ENCODE measurements at places on chromosomes 11 and 22.

DNA sequence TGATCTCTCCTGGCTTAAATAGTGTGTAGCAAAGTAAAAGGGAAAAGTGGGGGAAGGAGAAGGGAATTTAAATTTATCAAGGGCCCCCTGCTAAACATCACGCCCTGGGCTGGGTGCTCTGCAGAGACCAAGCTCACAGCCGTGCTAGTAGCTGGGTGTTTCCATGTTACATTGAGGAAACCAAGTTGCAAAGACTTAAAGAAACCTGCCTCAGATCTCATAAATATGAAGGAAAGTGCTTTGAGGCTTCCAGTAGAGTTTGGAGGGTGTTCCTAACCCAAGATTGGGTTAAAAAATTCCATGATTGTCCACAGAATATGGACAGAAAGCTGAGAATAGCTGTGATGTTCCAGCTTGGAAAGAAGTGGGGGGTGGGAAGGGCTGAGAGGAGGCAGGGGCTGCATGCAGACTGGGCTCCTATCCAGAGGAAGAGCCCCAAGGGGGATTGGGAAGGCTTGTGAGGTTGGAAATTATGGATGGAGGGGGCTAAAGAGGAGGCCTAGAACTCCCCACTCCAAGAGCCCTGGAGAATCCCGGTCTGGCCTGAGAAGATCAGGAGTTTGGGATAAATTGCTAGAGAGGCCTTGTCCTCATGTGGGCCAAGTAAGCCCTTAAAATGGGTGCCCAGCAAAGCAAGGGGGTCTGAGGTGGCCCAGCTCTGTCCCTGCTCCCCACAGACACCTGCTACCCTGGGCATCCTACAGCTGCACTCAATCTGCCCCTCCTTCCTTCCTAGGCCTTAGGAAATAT is 25.0 kb upstream of the OAF start:
- DNase-seq, result no peak

DNA sequence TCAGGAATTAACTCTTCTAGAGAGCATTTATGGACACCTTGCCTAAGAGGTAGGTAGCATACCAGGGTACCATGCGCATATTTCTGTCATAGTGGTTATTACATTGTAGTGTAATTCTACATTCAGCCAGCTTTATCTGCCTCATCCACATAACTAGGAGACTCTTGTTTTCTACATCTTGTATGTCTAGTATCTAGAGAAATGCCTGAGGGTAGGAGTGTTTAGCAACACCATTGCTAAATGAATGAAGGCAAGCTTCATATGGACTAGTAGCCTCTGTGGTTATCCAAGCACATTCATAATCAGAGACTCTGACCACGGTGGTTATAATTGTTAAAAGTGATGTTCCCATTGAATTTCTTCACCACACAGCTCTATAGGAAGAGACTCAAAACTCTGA is 107.9 kb downstream of the NTM start:
- DNase-seq, result no peak

DNA sequence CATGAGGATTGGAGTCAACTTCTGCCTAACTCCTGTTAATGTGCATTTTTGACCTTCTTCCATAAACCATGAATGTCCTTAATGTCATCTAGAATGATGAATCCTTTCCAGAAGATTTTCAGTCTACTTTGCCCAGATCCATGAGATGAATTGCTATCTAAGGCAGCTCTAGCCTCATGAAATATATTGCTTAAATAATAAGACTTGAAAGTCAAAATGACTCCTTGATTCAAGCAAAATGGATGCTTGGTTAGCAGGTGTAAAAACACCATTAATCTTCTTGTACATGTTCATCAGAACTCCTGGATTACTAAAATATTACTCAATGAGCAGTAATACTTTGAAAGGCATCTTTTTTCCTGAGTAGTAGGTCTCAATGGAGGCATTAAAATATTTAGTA is 238.5 kb upstream of the ZC3H12C start:
- DNase-seq, result no peak

DNA sequence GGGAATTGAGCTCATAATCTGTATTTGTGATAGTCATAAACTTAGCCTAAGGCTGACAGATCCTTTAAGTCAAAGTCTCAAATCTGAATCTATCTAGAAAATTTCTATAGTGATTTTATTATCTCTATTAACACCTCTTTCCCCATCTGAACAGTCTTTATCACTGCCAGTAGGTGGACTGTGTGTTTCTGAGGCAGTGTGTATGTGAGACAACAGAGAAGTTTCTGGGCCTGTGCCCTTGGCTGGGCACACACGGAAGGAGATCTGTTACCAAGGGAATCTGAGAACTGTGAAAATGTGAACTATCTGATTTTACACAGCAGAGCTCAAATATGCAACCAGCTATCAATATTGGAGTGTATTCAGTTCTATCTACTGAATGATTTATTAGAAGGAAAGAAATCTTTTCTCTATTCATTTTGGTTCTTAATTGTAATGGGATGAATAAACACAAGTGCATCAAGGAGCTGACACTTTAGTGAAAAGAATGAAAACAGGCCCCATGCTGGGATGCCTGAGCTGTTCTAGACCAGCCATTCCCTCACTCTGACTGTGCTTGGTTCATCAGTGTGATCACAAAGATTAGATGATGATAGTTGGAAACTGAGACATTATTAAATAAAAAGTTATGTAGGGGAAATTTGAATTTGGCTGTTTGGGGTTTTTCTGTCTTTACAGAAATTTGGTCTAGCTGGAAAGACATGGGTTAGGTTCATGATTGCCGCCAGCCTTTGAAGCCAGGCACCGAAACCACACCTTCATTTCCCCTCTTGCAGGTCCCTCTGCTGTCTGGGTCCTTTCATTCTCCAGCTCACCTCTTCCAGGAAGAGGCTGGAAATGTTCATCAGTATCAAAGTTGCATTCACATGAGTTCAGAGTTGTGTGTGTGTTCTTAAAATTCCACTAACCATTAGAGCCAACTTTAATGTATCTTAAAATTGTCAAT is 68.1 kb downstream of the LIF start:
- DNase-seq, result no peak

GRCh38 chr11:100004541-100004940 is 682.5 kb upstream of the ARHGAP42 start:
- no peak for DNase-seq

Measured in stimulated activated effector memory CD8-positive, alpha-beta T cell treated with anti-CD3 and anti-CD28 coated beads, Interleukin-12 subunit alpha, Interleukin-12 subunit beta, amount 100 ng/mL, for 72 hours (primary cell).